Activated CD4-positive, alpha-beta T cell treated with anti-CD3 and anti-CD28 coated beads, Interleukin-2, amount 50 U/mL, for 4 hours (primary cell): ENCODE measurements at places on chromosomes 13 and 19.

DNA sequence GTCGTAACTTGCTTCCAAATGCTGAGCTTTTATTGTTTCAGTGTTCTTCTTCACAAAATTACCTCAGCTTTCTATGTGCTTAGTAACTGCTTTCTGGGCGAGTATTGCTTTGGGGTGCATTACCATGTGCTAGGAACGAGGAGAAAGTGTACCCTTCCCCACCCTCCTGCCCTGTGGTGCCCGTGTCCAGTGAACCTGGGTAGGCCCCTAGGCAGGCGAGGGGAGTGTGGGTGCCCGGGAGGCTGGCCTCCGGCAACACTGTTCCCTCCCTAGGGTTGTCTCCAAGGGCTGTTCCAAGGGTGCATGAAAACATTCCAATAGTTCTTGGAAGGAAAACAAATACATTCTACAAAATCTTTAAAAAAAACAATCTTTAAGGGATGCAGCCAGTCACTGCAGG is 216.5 kb upstream of the SOX1 start:
- no peak for DNase-seq

DNA sequence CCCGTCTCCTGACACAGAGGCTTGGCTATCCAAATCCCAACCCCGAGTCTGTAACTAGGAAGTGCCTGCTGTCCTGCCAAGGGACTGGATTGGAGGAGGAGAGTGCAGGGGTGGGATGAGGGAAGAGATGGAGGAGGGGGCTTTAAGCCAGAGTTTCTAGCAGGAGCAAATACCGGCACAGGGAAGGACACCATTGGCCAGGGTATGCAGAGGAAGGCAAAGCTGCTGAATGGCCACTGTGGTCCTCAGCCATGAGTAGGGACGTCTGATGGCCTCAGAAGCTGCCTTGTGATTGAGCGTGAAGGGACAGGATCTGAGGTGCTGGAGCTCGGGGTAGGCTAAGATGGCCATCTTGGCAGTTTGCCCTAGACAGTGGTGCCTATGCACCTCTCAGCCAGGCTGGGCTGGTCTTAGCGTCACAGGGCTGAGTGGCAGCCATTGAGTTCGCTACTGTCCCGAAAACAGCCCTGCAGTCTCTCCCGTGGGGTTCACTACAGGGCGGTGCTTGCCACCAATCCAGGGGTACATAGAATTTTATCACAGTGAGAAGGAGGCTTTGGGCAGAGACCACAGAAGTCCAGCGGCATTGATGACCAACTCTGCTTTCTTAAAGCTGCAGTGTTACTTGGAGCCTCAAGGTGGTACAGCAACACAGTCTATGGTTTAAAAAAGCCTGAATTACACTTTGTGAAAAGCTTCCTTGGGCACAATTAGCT is 61.8 kb downstream of the AKAP11 start:
- no peak for DNase-seq

DNA sequence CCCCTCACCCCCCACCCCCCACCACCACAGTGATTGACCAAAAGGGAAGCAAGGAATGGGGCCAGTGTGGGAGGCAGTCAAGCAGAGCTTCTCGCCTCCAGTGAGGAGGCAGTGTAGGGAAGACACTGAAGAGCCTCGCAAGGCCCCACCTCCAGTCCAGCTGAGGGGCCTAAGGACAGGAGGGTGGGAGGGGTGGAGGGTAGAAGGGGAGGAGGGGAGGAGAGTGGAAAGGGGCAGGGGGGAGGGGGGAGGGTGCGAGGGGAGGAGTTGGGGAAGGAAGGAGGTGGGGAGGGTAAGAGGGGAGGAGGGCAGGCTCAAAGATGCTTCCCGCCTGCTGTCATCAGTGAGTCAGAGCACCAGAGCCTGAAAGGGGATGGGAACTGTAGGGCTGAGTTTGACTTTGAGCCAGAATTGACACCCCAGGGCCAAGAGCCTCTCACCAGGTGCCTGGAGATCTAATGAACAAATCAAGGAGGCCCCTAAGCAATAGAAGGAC is 786.2 kb downstream of the UQCRFS1 start:
- DNase-seq, result no peak

GRCh38 chr13:108049211-108049610 is 166.1 kb downstream of the LIG4 start:
- no peak for DNase-seq

DNA sequence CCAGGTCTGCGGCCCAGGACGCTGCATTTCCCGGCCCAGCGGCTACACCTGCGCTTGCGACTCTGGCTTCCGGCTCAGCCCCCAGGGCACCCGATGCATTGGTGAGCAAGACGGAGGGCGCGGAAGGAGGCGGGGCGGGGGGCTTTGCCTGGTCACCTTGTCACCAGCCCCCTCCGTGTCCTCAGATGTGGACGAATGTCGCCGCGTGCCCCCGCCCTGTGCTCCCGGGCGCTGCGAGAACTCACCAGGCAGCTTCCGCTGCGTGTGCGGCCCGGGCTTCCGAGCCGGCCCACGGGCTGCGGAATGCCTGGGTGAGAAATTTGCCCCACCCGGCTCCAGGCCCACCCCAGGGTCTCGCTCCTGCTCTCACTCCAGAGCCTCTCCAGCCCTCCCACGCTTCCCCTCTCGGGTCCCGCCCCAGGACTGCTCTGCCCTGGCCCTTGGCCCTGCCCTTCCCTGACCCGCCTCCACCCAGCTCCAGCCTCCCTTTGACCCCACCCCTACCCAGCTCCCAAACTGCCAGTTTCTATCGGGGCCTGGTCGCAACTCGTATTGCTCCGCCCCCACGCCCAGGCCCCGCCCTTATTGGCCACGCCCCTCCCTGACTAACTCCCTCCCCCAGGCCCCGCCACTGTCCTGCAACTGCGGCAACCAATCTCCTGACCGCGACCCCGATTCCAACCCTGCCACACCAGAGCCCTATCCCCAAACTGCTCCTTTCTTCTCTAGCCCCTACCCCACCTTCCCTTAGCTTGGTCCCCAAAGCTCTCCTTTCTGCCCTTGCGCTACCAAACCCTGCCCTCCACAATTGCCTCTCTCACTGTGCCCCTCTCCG is 8.6 kb downstream of the LTBP4 start:
- DNase-seq, result peak; percentile 88

DNA sequence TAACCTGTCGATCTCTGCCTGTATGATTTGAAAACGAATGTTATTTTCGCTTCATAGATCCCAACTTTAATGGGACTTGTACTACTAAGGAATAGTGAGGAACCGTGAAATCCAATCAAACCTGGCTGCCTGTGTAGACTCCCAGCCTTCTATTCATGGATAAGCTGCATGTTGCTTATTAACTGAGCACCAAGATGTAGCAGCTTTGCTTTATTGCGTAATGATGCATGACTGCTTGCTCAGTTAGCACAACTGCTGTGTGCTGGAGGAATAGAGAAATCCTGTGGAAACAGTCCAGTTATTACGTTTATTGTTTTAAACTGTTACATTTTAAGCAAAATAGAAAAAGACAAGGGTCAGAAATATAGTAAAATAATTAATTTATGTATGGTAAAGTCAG is 108.2 kb downstream of the SHISA2 start:
- DNase-seq, result no peak

GRCh38 chr13:49022472-49023144 is 46.9 kb downstream of the FNDC3A start:
- DNase-seq, result no peak

GRCh38 chr19:19004144-19004543 is 29.2 kb downstream of the SUGP2 start:
- no peak for DNase-seq

DNA sequence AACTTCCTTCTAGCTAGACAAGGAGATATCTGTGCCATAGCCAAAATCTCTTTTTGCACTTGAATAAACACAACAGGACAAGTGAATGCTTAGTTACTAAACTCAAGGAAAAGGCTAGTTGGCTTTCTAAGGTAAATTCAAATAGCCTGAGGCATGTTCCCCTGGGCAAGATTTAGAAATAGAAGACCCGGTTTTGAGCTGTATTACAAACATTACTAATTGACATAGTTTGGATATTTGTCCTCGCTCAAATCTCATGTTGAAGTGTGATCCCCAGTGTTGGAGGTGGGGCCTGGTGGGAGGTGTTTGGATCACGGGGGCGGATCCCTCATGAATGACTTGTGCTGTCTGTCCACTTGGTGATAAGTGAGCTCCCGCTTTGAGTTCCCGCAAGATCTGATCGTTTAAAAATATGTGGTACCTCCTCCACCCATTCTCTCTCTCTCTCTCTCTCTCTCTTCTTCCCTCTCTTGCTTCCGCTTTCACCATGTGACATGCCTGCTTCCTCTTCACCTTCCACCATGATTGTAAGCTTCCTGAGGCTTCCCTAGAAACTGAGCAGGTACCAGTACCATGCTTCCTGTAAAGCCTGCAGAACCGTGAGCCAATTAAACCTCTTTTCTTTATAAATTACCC is 3.9 kb upstream of the KBTBD6 start:
- DNase-seq, result no peak

GRCh38 chr13:71394176-71394575 is 472.8 kb downstream of the DACH1 start:
- no peak for DNase-seq

DNA sequence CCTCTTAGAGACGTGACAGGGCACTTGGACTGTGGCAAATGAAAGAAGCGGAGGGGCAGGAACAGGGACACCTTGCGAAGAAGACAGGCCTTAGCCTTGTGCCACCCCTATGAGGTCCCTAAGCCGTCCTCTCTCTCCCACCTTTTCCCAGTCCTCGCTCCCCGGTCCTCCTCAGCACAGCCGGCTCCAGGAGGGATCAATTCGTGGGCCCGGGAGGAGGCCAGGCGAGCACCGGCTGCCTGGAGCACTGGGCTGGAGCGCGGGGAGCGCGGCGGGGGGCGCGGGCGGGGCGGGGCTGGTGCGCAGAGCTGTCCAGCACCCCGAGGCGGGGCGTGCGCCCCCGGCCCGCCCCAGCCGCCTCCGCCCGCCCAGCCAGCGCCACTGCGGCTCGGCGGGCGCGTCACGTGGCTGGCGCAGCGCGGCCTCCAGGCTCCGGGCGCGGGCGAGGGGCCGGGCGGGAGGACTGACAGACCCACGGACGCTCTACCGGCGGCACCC is at the start of gene LRP3:
LRP3 (plus strand) TSS at position 466 of the 498 bp plus-strand sequence. CDS start 456 bp downstream, outside the sequence.
- DNase-seq, result no peak

DNA sequence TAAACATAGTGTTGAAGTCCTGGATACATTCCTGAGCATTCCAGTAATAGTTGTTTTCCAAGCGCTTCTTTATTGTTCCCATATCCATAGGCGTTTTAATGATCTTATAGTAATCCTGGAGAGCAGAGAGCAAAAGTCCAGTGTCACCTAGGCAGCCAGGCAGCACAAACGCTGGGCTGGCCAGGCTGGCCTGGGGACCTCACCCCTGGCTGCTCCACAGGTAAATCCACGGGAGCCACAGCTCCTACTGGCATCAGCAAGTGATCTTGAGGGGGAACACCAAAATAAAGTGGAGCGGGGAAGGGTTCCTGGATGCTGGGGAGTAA is 36.6 kb upstream of the EPHX3 start:
- DNase-seq, result no peak

GRCh38 chr13:81012031-81012430 is 671.1 kb upstream of the SPRY2 start:
- DNase-seq, result no peak

- no peak for DNase-seq
These were observed 491.8 kb downstream of the DIAPH3 start for GRCh38 chr13:59671881-59672280.

DNA sequence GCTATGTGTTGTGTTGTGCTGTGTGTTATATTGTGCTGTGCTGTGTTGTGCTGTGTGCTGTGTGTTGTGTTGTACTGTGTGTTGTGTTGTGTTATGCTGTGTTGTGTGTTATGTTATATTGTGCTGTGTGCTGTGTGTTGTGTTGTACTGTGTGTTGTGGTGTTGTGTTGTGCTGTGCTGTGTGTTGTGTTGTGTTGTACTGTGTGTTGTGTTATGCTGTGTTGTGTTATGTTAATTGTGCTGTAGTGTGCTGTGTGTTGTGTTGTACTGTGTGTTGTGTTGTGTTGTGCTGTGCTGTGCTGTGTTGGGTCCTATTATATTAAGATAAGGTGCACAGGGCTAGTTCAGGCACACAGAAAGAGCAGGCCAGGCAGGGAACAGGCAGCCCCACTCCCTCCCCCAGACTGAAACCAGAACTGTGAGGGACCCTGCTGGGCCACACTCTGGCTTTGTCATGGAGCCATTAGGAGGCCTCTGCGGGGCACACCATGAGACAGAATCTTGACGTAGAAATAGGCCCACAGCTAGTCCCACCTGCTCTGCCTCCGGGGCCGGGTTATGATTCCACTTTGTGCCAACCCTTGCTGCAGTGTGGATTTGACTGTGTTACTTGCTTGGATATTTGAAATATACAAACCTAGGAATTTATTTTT is 12.1 kb downstream of the SOX1 start:
- DNase-seq, result no peak

- DNase-seq, result no peak
These were observed 177.3 kb upstream of the SERP2 start for GRCh38 chr13:44196196-44196751.

GRCh38 chr19:3073159-3073563 is 10.9 kb upstream of the TLE5 start:
- no peak for DNase-seq

DNA sequence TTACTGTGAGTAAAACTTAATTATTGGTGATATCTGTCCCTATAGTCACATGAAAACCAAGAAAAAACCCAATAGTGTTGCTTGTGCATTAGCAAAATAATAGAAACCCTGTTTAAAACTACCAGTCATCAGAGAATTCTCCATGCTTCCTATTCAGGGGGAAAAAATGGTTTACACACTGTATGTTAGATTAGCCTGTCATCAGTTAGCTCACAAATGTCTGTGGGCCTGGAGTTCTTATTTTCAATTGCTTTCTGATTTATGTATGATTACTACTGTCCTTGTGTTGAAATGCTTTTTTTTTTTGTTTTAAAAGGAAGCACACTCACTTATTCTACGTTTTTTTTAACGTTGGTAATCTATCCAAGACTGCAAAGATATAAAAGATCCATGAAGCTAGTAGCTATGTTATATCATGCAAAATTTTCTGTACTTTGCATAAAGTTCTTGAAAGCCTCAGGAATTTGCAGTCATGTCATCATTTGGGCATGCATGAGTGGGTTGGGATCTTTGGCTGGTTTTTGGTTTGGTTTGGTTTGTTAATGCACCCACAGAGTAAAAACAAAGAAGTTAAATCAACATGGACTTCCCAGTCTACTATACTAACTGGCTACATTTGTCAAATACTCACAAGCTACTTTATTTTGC is 25.9 kb downstream of the RXFP2 start:
- DNase-seq, result no peak

DNA sequence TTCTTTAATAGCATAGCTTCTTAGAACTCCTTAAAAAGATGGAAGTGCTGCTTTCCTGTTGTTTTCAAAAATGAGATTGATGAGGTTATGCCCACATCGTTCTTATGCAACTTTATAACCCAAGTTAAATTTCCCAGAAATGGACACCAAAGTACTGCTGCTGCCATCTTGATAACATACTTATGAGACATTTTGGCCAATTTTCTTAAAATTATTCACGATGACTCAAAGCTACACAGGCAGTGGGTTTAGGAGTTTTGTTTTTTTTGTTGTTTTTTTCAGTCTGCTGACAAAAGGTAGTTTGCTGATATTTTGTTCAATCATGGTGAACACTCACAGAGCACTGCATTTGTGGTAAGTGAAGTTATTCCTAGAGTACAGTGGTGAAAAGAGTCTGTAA is 54.9 kb upstream of the RFC3 start:
- no peak for DNase-seq
